ENCODE measurements at places on chromosomes 2 and 18.

DNA sequence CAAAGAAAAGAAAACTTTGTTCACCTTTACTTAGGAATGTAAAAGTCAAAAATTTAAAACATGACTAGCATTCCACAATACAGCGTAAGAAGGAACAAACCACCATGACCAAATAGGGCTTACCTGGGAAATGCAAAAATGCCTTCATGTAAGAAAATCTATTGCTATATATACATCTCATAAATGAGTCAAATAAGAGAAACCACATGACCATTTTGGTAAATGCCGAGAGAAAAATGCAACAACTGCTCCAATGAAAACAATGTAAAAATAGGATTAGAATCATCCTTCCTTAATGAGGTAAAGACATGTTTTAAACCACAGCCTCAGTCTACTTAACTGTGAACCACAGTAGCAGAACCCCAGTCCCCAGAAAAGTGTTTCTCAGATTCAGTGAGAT, 49.4 kb downstream of the TGOLN2 start:
- no peak for DNase-seq

GRCh38 chr2:1649103-1650084, 94.9 kb downstream of the PXDN start:
- DNase-seq, result no peak

DNA sequence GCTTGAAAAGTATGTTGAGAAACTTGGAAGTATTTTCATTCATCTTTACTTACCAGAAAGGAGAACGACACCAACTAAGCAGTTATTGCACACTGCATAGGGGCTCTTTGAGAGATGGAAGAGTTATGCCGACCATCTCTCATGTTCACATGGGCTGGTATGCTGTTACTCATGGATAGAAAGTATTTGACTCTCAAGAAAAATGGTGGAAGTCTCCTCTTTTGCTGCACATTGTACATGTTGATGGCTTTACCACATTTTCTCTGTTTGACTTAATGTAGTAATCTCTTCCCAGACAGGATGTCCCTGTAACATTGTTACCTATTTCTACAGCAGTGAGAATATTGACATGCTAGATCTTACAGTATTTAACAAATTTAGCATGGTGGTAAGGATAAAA, 23.2 kb downstream of the CAB39 start:
- DNase-seq, result no peak

- DNase-seq, result peak; percentile 86
Observed at GRCh38 chr2:43127208-43127940, 99.0 kb downstream of the ZFP36L2 start.

DNA sequence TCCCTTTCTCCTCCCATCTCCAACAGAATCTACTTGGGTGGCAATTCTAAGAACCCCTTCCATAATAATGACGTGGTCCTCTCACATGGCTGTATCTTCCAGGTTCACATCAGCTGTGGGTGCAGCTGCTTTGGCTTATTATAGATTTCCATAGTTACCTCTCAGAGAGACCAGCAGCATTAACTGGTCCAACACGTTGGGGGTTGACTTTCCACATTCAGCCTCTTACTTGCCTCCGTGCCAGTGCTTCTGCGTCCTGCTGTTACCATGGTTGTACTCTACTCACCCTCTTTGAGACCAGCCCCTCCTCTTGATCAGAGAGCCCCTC, 570.7 kb downstream of the PLCL1 start:
- DNase-seq, result no peak

DNA sequence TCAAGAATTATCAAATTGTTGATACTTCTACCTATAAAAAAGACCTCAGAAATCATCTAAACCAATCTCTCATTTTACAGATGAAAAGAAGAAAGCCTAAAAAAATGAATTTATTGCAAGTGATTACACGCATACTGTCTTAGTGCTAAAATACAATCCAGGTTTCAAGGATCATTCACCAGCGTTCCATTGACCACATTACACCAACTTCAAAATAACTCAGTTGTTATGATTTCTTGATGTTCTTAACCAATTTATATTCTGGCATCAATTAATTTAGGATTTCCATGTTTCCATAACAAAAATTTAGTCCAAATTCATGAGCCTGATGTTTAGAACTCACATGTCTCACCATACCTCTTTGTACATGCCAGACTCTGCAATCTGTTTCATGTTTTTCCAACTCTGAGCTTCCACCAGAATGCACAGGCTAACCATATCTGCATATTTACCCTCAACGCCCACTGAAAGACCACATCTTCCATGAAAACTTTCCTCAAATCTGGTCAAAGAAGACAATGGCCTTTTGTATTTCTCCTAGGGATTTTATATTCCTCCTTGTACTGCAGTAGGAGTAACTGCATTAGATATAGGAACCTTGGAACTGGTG, 2.1 kb upstream of the INSIG2 start:
- no peak for DNase-seq

DNA sequence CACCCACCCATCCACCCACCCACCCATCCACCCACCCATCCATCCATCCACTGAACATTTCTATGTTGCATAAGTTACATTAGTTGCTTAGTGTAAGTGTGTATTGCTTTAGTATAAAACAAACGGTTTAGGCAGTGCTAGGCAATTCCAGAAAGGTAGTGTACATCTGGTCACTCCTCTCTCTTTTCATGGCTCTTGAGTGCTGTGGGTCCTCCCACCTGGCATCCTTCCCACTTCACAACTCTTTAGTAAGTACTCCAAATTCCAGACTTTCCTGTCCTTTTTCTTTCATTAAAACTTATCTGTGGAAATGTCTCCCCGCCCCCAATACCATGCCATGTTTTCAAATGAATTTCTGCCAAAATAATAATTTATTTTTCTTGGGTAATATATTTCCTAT, 122.5 kb downstream of the PLEKHM3 start:
- DNase-seq, result no peak

- DNase-seq, result no peak
Observed at GRCh38 chr2:121869363-121869762, 113.9 kb downstream of the TSN start.

DNA sequence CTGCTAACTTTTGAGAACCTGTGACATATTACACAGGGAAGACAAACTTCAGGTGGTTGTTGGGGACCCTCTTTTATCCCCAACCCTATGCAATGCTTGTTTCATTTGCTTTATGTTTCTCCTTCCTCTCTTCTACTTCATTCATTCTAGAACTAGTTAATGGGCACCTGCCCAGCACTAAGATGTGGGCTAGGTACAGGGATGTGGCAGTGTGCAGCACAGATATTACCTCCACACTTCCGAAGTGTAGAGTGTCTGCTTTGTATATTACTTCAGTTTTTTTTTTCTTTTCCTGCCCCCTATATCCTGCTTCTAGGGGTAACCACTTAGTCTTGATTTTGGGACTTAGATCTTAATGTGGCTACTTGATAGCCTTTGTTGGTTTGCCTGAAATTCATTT, 35.1 kb downstream of the CD28 start:
- DNase-seq, result peak; percentile 49

DNA sequence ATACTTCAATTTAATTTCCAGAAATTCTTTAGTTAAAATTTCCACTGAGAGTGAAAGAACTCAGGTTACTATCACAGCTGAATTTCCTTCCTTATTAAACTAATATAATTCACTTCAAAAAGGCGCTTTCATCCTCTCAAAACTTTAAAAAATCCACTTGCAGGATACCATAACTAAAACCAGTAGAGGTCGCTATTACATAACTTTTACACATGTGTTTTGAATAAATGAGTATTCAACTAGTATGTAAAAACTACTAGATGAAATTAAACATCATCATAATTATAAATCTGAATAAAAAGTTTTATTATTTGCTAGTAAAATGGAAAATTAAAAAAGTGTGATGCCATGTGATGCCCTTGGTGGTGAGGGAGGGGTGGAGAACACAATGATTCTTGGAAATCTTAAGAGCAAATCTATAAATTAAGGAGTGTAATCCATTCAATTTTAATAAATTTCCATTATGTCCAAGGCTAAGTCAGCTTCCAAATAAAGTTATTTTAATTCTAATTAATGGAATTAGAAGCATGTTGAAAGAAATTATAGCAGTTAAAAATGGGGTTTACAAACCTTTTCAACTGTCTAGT, 61.4 kb downstream of the SOS1 start:
- peak; percentile 65 for DNase-seq

- no peak for DNase-seq
Observed at GRCh38 chr18:77648411-77648810, 398.8 kb downstream of the GALR1 start.

GRCh38 chr2:41621095-41621494, 426.7 kb upstream of the PKDCC start:
- DNase-seq, result no peak

DNA sequence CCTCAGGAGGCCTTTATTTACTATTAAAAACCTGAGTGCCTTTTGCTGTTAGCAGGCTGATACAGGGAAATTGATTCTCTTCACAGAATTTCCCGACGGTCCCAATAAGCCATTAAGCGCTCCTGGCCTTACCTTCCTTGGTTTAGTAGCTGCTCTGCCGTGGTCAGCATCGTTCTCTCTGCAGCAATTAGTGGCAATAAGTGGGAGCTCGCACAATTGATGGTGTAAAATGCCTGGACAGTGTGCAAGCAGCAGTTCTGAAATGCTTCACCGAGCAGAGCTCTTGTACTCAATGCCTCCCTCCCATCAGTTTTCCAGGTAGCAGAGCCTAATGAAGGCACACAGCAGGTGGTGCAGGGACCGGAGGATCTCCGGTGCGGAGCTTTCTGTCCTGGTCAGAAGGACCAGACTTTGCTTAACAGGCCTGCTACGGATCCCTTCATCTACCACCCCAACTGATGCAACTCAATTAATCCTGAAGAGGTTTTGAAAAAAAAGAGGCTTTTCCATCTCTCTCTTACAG, 1.1 kb upstream of the LINC00305 start:
- DNase-seq, result no peak

DNA sequence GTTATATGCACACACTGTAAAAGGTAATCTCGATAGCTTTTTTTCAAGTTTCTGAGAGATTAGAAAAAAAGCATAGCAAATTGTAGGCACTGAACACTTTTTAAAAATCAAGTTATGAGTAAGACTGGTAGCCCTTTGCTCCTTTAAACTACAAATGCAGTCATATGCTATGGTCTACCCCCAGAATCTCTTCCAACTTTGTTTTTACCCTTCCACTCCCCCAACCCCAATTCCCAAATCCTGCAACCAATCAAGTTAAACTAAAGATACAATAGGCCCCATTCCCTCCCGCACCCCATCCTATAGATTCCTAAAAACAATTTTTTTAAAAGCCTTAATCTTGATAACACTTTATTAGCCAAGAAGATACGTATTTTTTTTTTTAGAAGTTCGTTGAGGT, 752 bp upstream of the BAZ2B start:
- no peak for DNase-seq

- no peak for DNase-seq
Observed at GRCh38 chr2:67095121-67095520, 302.0 kb upstream of the ETAA1 start.

- DNase-seq, result no peak
Observed at GRCh38 chr2:164620457-164620856, 825 bp downstream of the GRB14 start.

- DNase-seq, result no peak
Observed at GRCh38 chr18:62898359-62898758, 183.0 kb downstream of the PHLPP1 start.

Data from CD4-positive, alpha-beta memory T cell (primary cell).